ENCODE measurements at places on chromosomes 16 and 17.

- DNase-seq, result no peak
Observed at GRCh38 chr16:2082983-2083364, 35.2 kb downstream of the TSC2 start.

DNA sequence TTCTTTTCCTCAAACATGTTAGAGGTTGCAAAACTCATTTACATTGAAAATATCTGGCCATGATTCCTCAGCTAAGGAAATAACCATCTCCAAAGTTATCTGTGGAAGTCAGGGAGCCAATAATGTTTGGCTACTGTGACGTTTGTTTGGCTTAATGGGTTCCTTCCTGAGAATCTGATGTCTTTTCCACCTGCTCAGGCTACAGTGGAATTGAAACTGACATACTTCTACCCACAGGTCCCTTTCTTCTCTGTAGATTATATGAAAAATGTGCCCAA, 221.1 kb upstream of the XYLT1 start:
- no peak for DNase-seq

- DNase-seq, result no peak
Observed at GRCh38 chr16:75864243-75864642, 138.0 kb upstream of the CPHXL start.

DNA sequence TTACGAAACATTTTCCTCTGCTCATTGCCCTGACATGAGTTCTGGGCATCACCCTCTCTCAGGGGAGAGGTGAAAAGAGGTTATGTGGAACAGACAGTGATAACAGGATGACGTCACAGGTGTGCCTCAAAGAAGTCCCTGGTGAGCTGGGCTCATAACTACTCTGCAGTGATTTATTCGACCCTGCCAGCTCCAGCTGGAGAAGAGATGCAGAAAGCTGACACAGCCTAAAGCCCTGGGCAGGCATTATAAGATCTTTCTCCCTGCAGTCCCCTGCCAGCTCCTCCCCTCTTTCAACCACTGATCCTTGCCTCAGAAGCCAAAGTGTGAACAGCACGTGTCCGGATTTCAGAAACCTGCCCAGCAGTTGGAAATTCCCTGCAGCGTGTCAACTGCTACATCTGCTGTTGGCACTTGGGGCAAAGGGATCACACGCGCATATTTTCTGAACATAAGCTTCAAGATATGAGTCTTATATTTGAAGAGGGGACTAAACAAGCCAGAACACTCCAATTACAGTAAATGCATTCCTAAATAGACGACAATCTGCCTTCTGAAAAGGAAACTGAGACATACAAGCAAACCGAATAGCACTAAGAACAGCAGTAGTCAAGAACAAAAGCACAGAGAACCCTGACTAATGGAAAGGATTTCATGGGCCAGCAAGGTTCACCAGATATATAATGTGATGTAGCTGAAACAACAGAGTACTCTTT, 80.5 kb downstream of the SMG6 start:
- DNase-seq, result no peak

DNA sequence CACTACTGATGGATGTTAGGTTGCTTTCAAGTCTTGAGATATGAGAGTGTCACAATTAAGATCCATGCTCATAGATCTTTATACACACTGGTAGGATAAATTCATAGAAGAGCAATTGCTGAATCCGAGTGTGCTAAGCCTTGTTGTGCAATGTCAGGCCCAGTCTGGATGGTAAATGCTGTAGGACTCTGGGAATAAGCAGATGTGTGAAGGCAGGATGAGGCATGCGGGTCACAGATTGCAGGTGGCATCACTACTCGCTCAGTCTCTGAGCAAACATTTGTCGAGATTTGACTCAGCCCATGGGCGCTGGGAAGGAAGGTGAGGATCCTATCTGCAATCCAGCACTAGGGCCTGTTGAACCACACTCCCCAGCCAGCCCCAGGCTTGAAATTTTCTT, 40.7 kb downstream of the TMEM186 start:
- no peak for DNase-seq

Measured in NCI-H1436 treated with DMSO at 0.1 percent for 48 hours (cell line).